ENCODE measurements at places on chromosomes 11 and 22. TPM values are rescaled to one million over a fixed set of nuclear protein-coding genes. Genes with fewer than 3 reads are reported as not detected.

- H3K27me3 ChIP-seq = no peaks in the 10 kb centered on the region
- H3K27ac ChIP-seq = no peak overlapping the region
- no peak for DNase-seq
- no peak overlapping the region for H3K4me3 ChIP-seq
These were observed 703.4 kb downstream of the TBC1D22A start for GRCh38 chr22:47465809-47466208.

DNA sequence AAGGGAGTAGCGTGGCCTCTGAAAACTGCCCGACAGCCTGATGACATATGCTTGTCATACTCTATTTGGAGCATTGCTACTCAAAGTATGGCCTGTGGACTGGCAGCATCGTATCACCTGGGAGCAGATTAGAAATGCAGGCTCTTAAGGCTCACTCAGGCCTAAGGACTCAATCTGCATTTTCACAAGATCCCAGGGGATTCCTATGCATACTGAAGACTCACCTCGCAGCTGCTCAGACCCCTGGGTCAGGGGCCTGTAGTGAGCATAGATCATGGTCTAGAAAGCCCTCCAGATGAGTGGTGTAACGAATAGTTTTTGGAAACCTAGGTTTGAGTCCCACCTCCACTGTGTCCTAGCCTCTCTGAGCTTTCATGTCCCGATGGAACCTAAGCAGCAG lies 126.3 kb downstream of the FEZ1 start:
- no peak for DNase-seq
- no peaks in the 10 kb centered on the region for H3K36me3 ChIP-seq
- no peaks in the 10 kb centered on the region for H3K27me3 ChIP-seq
- H3K4me3 ChIP-seq = no peak overlapping the region
- no peaks in the 10 kb centered on the region for H3K4me1 ChIP-seq

GRCh38 chr11:15930442-15931025 lies 425.8 kb downstream of the SOX6 start:
- no peaks in the 10 kb centered on the region for H3K36me3 ChIP-seq
- H3K4me1 ChIP-seq = no peaks in the 10 kb centered on the region
- no peak overlapping the region for H3K27ac ChIP-seq

DNA sequence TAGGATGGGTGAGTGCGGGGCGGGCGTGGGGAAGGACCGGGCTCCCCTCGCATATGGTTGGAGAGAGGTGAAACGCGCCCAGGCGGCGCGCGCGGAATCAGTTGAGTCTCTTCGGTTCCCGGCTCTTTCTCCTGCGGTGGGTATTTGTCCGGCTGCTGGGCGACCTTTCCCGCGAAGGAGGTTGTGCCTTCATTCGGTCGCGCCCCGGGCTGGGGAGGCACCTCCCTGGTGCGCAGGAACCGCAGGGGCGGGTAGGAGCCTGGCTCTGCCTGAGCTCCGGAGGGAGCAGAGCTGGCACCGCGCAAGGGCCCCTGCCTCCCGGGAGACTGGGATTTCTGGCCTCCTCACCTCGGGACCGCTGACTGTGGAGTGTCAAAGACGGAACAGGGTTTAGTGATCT lies 27.5 kb downstream of the SAA4 start:
- no peaks in the 10 kb centered on the region for H3K4me1 ChIP-seq
- H3K27ac ChIP-seq = no peak overlapping the region
- no peak for DNase-seq
- H3K27me3 ChIP-seq = no peaks in the 10 kb centered on the region

Gene MMP12
- total RNA-seq = not detected

DNA sequence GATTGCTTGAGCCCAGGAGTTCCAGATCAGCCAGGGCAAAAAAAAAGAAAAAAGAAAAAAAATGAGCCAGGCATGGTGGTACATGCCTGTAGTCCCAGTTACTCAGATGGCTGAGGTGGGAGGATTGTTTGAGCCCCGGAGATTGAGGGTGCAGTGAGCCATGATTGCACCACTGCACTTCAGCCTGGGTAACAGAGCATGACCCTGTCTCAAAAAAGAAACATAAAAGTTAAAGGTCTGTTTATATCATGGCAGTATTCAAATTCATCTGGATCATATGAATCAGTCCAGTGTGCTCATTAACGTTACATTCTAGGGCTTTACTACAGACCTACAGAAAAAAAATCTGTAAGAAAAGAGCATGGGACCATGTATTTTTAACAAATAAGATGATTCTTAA lies 13.9 kb downstream of the HSD17B12 start:
- DNase-seq = no peak
- H3K36me3 ChIP-seq = no peaks in the 10 kb centered on the region
- H3K4me1 ChIP-seq = no peaks in the 10 kb centered on the region
- H3K27me3 ChIP-seq = no peaks in the 10 kb centered on the region

Gene C22orf42
- total RNA-seq = 1.4 TPM

- H3K4me1 ChIP-seq = no peaks in the 10 kb centered on the region
- no peak for DNase-seq
- no peaks in the 10 kb centered on the region for H3K27me3 ChIP-seq
These were observed 398.9 kb downstream of the ETS1 start for GRCh38 chr11:128188346-128189004.

Gene ART5
- total RNA-seq = 3.1 TPM

Gene IL17REL
- total RNA-seq = 0.68 TPM

DNA sequence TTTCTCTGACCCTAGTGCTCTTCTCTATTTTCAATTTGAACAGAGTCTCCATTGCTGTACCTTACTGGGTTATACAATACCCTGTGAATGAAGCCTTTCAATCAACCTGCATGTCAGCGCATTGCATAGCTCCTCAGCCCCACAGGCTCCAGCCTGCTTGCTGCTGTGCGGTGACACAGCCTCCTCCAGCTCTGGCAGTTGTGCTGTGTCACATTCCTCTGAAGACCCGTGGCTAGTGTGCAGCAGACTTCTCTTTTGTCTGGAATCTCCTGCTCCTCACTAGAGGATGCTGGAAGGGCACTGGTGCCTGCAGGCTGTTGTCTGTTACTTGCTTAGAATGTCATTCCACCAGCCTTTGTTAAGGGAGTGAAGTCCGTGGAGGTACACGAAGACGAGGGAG lies 390.1 kb upstream of the B3GAT1 start:
- no peaks in the 10 kb centered on the region for H3K36me3 ChIP-seq
- H3K4me3 ChIP-seq = no peak overlapping the region
- no peak for DNase-seq
- no peak overlapping the region for H3K27ac ChIP-seq

GRCh38 chr22:23395530-23396361 lies 184.3 kb downstream of the IGLL1 start:
- H3K36me3 ChIP-seq = no peaks in the 10 kb centered on the region
- peaks cover 4% of the 10 kb centered on the region for H3K4me1 ChIP-seq
- no peak overlapping the region for H3K4me3 ChIP-seq
- DNase-seq = no peak
- peak overlapping the region; percentile 7 for H3K27ac ChIP-seq

- no peak overlapping the region for H3K4me3 ChIP-seq
- no peaks in the 10 kb centered on the region for H3K36me3 ChIP-seq
These were observed 46.4 kb upstream of the HEPHL1 start for GRCh38 chr11:93974759-93975158.

DNA sequence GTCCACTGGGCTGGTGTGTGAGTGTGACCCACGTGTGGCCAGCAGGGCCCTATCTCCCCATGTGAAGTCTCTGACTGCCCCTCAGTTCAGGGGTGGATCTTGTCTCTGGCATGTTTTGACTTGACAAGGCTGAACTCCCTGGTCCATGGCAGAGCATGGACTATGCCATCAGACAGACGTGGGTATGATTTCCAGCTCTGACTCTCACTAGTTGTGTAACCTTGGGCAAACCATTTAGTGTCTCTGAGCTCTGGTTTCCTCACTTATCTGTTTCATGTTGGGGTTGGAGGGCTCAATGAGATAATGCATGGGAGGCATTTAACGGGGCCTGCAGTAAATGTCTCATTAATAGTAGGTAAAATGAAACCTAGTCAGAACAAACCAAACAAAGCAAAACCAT lies 254.5 kb upstream of the NARS2 start:
- no peak overlapping the region for H3K27ac ChIP-seq
- H3K27me3 ChIP-seq = no peaks in the 10 kb centered on the region
- no peak overlapping the region for H3K4me3 ChIP-seq
- no peak for DNase-seq

DNA sequence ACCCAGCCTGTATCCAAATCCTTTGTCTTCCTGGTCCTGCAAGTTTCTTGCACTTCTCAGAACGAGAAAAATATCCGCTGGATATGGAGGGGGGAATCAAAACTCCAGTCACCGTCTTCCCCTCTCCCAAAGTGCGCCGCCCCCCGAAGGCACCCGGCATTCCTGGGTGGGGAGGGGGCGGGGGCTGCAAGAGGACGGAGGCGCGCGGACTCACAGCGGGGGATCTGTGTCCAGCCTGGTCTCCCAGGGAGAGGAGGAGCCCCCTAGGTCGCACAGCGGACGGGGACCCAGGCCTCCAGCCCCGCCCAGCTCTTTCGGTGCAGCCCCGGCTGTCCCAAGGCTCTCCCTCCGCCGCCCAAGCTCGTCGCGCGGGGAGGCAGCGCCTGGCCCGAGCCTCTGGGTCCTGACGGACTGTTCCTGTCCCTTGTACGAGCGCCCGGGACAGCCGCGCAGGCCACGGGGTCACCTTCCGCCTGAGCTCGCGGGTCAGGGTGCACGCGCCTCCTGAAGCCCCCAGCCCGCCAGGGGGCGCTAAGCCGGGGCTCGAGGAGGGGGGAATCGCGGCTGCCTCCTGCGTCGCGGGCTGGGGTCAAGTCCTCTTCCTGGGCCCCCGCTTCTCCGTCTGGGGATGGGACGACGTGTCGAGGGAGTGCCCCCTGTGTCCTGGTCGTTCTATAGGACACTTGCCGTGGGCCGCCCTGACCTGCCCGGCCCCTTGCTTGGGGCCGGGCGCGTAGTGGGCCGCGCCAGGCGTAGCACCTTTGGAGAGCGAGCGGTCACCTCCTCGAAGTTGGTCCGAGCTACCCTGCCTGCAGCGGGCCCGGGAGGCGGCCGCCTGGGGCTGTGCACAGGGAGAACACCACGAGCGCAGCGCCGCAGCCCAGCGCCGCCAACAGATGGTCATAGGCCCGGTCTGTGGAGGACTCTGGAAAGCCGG lies 2.4 kb upstream of the WNT11 start:
- peaks cover 12% of the 10 kb centered on the region for H3K4me1 ChIP-seq
- DNase-seq = peak; percentile 33
- no peaks in the 10 kb centered on the region for H3K36me3 ChIP-seq
- H3K4me3 ChIP-seq = peak overlapping the region; percentile 41

Gene NELL1
- total RNA-seq = 1.8 TPM

- no peak overlapping the region for H3K4me3 ChIP-seq
- H3K27ac ChIP-seq = no peak overlapping the region
- H3K36me3 ChIP-seq = no peaks in the 10 kb centered on the region
- no peaks in the 10 kb centered on the region for H3K4me1 ChIP-seq
- H3K27me3 ChIP-seq = no peaks in the 10 kb centered on the region
- no peak for DNase-seq
These were observed 20.2 kb downstream of the C11orf96 start for GRCh38 chr11:43962383-43963278.

- no peaks in the 10 kb centered on the region for H3K4me1 ChIP-seq
- H3K27me3 ChIP-seq = no peaks in the 10 kb centered on the region
- no peak overlapping the region for H3K27ac ChIP-seq
- H3K36me3 ChIP-seq = no peaks in the 10 kb centered on the region
- no peak overlapping the region for H3K4me3 ChIP-seq
- DNase-seq = no peak
These were observed 40.1 kb downstream of the CTSC start for GRCh38 chr11:88297421-88297820.

- no peaks in the 10 kb centered on the region for H3K36me3 ChIP-seq
- DNase-seq = peak; percentile 52
- peak within 1 kb of the TSS; percentile 83 for H3K27ac ChIP-seq
- H3K27me3 ChIP-seq = no peaks in the 10 kb centered on the region
- peaks cover 11% of the 10 kb centered on the region for H3K4me1 ChIP-seq
These were observed at the start of gene PLCB3 for GRCh38 chr11:64251016-64251752. TSS of gene PLCB3 (plus strand) at chr11:64251530. CDS start at chr11:64251650, 120 bp downstream.

GRCh38 chr11:59866397-59866796 lies at the start of gene TCN1:
TSS of gene TCN1 (minus strand) at chr11:59866487. CDS start at chr11:59866470, 17 bp downstream.
- H3K36me3 ChIP-seq = no peaks in the 10 kb centered on the region
- no peaks in the 10 kb centered on the region for H3K4me1 ChIP-seq
- H3K27ac ChIP-seq = no peak within 1 kb of the TSS

GRCh38 chr11:61666684-61667297 lies 13.4 kb upstream of the DAGLA start:
- H3K27ac ChIP-seq = no peak overlapping the region
- no peaks in the 10 kb centered on the region for H3K4me1 ChIP-seq
- H3K4me3 ChIP-seq = no peak overlapping the region

Gene DMC1
- 0.23 TPM for total RNA-seq

DNA sequence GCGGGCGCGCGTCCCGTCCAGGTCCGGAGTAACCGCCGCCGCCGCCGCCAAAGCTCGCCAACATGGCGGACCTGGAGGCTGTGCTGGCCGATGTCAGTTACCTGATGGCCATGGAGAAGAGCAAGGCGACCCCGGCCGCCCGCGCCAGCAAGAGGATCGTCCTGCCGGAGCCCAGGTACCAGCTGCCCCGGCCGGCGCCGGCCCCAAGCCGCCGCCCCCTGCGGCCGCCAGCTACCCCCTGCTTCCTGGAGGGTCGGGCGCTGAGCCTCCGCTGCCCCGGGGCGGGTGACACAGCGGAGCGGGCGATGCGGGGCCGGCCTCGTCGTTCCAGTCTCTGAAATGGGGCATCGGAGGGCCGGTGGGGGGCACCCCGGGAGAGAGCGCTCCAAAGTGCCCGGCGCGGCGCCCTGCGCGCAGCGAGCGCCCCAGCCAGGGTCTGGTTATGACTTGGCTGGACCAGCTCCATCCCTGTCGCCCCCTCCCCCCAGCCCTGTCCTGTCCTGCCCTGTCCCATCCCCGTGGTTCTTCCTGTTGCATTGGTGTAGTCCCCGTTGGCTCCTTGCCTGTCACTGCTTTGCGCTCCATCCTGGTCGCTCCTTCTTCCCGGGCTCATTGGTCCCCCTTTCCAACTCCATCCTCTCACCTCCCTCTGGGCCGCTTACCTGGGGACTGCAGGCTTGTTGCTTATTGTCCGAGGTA lies 653 bp downstream of the GRK3 start:
- peak; percentile 47 for DNase-seq
- H3K27ac ChIP-seq = peak overlapping the region; percentile 87
- peak overlapping the region; percentile 97 for H3K4me3 ChIP-seq
- peaks cover 4% of the 10 kb centered on the region for H3K4me1 ChIP-seq
- no peaks in the 10 kb centered on the region for H3K27me3 ChIP-seq
- no peaks in the 10 kb centered on the region for H3K36me3 ChIP-seq

- H3K36me3 ChIP-seq = no peaks in the 10 kb centered on the region
- H3K27ac ChIP-seq = no peak overlapping the region
- DNase-seq = no peak
- no peak overlapping the region for H3K4me3 ChIP-seq
- no peaks in the 10 kb centered on the region for H3K4me1 ChIP-seq
- H3K27me3 ChIP-seq = no peaks in the 10 kb centered on the region
These were observed 81.9 kb downstream of the FEZ1 start for GRCh38 chr11:125414121-125414520.

GRCh38 chr22:45597460-45598192 lies 74.0 kb upstream of the ATXN10 start:
- no peak overlapping the region for H3K4me3 ChIP-seq
- no peaks in the 10 kb centered on the region for H3K36me3 ChIP-seq
- peaks cover 10% of the 10 kb centered on the region for H3K4me1 ChIP-seq
- no peaks in the 10 kb centered on the region for H3K27me3 ChIP-seq
- H3K27ac ChIP-seq = peak overlapping the region; percentile 73
- DNase-seq = peak; percentile 77

- H3K27me3 ChIP-seq = no peaks in the 10 kb centered on the region
- H3K4me3 ChIP-seq = no peak overlapping the region
- H3K27ac ChIP-seq = no peak overlapping the region
- H3K4me1 ChIP-seq = no peaks in the 10 kb centered on the region
These were observed 111.9 kb downstream of the KIF18A start for GRCh38 chr11:27996066-27996465.

- peaks cover 5% of the 10 kb centered on the region for H3K4me1 ChIP-seq
- H3K36me3 ChIP-seq = no peaks in the 10 kb centered on the region
- no peak overlapping the region for H3K4me3 ChIP-seq
- no peaks in the 10 kb centered on the region for H3K27me3 ChIP-seq
These were observed 2.2 kb upstream of the OR51E2 start for GRCh38 chr11:4699697-4700435.

Data from prostate gland (tissue), 2 donors.